CD4-positive, alpha-beta T cell treated with Interferon alpha-2 for 1 hour (primary cell): ENCODE measurements at places on chromosomes 16 and 17.
A peak's percentile ranks its signal among the peaks of the same experiment; 100 is the strongest.

DNA sequence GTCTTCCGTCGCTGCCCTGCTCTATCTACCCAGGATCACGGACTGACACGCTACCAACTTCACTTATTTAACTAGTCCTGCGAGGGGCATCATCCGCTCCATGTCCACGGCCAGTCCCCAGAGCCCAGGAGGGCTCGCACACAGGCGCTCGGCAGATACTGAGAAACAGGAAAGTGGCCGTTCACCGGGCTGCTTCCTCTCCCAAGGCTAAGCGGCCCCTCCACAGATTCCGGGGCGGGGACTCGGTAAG is 388 bp downstream of the OXLD1 start:
- no peak for DNase-seq

- DNase-seq: no peak
Observed at GRCh38 chr17:47220531-47220999, 11.4 kb downstream of the MYL4 start.

- peak; percentile 90 for DNase-seq
Observed at GRCh38 chr17:81393684-81394376, 1.4 kb upstream of the BAHCC1 start.

DNA sequence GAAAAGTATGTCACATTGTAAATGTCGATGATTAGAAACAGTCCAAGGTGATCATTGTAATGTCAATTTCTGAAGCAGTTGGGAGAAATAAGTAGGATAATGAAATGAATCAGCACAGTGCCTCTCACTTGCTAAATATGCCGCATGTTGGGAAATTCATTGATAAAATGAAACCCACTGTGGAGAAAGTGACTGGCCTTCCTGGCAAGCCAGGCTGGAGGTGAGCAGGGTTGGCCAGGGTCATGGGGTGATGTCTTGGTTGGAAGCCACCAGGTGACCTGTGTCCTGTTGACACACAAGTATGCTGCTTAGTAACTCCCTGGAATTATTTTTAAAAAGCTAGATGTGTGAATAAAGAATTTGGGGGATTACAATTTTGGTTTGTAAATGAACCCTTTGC is 14.9 kb upstream of the WNT9B start:
- no peak for DNase-seq

DNA sequence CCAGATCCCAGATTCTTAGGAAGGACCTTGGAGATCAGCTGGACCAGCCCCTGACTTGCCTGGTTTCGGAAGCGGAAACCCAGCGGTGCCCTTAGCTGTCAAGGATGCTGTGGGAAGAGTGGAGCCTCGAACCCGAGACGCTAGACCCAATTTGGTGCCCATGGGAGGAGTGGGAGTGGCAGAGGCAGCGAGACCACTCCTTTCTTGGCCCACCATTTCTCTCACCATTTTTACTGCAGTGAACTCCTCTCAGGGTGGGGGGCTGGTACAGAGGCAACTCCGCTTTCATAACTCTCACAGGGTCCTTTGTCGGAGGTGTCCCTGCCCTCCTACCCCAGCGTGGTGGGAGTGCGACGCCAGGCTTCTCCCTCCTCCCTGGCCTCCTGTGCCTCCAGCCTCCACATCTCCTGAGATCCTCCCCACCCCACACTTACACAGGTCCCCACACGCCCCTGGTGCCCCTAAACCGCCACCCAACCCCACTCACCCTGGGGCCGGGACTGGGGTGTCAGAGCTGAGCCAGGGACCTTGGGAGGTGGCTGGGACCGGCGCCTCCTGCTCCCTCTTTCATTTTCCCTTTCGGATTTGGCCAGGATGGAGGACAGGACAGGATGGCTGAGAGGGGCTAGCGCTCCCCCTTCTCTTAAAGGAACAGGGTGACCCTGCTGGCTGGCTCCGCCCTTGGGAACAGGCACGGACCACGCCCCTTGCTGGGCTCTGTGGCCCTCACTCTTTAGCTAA is at the start of gene GJD3:
Gene GJD3 (minus strand): TSS at position 617 of the 741 bp plus-strand sequence. CDS start 922 bp downstream, outside the sequence.
- no peak for DNase-seq
